IMR-90 (cell line): ENCODE measurements at places on chromosomes 1 and 21. TPM values are rescaled to one million over a fixed set of nuclear protein-coding genes. Genes with fewer than 3 reads are reported as not detected.

CD1D gene
- not detected in 2 replicates for total RNA-seq

DNA sequence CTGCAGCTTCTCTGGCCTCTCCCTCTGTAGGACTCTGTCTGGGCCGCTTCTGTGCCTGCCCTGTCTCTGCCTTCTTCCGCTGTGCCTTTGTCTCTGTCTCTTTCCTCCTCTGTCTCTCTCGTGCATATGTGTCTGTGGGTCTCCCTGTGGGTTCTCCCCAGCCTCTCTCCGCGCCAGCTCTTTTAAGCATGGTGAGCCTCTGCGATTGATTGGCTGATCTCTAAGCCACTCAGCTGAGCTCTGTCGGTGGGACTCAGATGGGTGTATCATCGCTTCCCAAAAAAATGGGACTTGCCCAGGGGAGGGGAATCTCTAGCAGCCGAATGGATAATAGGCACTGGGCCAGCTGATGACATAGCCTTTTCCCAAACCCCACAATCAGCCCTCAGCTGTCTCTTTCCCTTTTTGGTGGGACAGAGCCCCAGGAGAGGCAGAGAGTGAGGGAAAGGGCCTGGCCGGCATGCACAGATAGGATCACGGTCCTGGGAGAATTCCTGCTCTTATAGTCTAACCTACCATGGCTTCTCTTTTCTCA lies at the start of gene ADAMTS4:
Gene ADAMTS4, minus strand, starts transcription at position 158 of the 535 bp plus-strand sequence. CDS start 427 bp downstream, outside the sequence.
- DNase-seq, result peak; percentile 76
- H3K27ac ChIP-seq, result peak within 1 kb of the TSS; percentile 2
- peaks cover 31% of the 10 kb centered on the region for H3K4me1 ChIP-seq
- H3K4me3 ChIP-seq, result no peak within 1 kb of the TSS

PDIK1L gene
- total RNA-seq, result 3.0 and 5.8 TPM in 2 replicates

FCAMR gene
- total RNA-seq, result not detected in 2 replicates

DNA sequence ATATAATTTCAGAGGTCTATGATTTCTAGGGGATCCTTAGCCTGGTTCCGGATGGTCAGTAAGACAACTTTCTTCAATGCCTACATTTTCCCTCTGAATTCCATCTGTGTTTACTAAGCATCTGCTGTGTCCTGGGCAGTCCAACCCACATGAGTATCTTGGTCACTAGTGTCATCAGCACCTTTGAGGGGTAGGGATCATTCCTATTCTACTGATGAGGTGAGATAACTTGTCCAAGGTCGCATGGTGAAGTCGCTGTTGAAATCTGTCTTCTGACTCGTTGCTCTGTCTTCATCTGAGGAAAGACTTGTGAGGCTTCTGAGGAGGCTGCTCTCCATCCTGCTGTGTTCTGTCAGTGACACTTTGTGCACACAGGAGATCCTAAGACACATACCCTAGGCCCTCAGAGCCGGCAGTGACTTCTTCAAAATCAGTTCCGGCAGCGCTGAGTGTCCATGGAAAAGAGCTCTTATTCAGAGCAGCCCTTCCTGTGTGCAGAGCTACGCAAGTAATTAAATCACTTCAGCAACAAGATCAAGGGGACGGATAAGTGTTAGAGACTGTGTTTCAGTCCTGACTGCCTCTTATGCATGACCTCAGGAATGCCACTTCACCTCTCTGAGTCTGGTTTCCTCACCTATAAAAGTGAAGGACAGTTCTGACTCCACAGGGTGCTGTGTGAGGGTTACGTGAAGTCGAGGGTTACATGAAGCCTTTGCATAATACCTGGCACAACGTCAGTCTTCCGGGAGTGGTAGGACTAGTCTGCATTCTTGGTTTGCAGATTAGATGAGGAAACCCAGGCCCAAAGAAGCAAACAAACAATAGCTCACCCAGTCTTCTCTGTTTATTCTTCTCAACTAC lies 28.4 kb downstream of the AK2 start:
- no peak for DNase-seq
- peaks cover 21% of the 10 kb centered on the region for H3K4me1 ChIP-seq
- H3K27me3 ChIP-seq, result no peaks in the 10 kb centered on the region
- H3K36me3 ChIP-seq, result peaks cover 30% of the 10 kb centered on the region
- H3K27ac ChIP-seq, result no peak overlapping the region
- H3K4me3 ChIP-seq, result no peak overlapping the region

DNA sequence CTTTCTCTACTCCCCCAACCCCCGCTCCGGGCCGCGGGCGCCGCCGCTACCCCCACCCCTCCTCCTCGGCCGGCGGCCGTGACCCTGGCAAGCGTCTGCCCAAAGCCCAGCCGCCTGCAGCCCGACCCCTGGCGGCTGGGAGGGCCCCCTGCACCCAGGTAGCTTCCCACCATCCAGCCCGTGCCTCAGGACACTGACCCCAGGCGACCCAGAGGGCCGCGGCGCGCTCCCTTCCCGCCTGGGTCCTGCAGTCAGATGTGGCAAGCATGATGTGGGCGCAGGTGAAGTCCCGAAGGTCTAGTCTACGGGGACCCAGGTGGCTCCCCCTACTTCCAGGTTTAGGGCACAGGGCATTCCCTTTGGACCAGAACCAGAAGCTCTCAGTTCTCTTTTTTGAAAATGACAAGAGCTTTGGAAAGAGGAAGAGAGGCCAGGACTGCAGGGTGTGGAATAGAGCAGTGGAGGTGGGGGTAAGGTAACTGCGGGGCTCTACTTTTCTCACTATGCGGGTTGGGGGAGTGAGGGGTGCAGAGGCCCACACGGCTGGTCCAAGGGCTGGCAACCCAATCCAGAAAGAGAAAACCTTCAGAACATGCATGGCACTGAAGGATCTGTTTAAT lies at the start of gene DENND4B:
Gene DENND4B, minus strand, starts transcription at position 97 of the 620 bp plus-strand sequence. CDS start 2,344 bp downstream, outside the sequence.
- DNase-seq, result peak; percentile 65
- peak within 1 kb of the TSS; percentile 98 for H3K4me3 ChIP-seq
- H3K27me3 ChIP-seq, result no peaks in the 10 kb centered on the region
- peaks cover 9% of the 10 kb centered on the region for H3K4me1 ChIP-seq
- H3K36me3 ChIP-seq, result peaks cover 39% of the 10 kb centered on the region; the same call in 1 of the 2 replicates
- H3K27ac ChIP-seq, result peak within 1 kb of the TSS; percentile 97

OR10Z1 gene
- total RNA-seq, result not detected in 2 replicates

FBXO42 gene
- 11.4 and 12.0 TPM in 2 replicates for total RNA-seq

HSD3B1 gene
- not detected in 2 replicates for total RNA-seq

CLDN17 gene
- not detected in 2 replicates for total RNA-seq

DNA sequence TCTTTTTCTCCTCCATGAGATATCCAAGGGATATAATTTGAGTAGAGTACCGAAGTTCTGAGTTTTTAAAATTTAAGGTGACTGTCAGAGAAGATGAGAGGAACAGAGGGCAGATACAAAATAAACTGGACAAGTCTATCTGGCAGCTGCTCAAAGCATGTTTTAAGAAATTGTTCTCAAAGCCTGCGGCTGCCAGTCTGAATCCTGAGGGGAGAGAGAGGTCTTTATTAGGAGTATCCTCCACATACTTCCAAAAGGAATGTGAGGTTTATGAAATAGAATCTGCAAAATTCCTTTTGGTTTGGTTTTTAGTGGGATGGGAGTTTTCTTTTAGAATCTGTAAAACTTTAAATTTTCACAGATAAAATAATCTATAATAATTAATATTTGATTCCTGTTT lies 41.3 kb downstream of the TTC13 start:
- H3K4me1 ChIP-seq, result peaks cover 7% of the 10 kb centered on the region
- H3K27ac ChIP-seq, result no peak overlapping the region; the same call in 1 of the 2 replicates
- H3K27me3 ChIP-seq, result no peaks in the 10 kb centered on the region
- no peak overlapping the region for H3K4me3 ChIP-seq
- no peaks in the 10 kb centered on the region for H3K36me3 ChIP-seq

A3GALT2 gene
- not detected in 2 replicates for total RNA-seq

GRCh38 chr1:53477651-53478501 lies 18.7 kb downstream of the DMRTB1 start:
- no peak overlapping the region for H3K27ac ChIP-seq

DNA sequence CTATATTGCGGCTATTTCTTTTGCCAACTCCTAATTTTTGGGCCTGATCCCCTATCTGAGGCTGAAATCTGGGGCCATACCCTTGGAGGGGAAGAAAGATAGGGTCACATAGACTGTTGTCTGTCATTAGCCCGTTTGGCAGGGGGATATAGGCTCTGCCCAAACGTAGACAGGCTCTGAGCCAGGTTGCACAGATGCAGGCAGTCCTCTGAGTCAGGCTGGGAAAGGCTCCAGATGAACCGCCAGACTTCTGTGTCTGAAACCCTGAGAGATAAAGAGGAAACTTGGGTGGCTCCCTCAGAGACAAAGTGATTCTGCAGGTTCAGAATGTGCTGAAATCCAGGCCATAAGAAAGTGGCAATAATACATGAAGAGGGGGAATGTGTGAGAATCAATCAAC lies 4.0 kb upstream of the CAP1 start:
- H3K27ac ChIP-seq, result no peak overlapping the region
- DNase-seq, result peak; percentile 87
- H3K4me3 ChIP-seq, result no peak overlapping the region
- H3K4me1 ChIP-seq, result peaks cover 5% of the 10 kb centered on the region
- no peaks in the 10 kb centered on the region for H3K27me3 ChIP-seq

RGS13 gene
- total RNA-seq, result not detected in 2 replicates

RNU1-1 gene
- total RNA-seq, result under 0.01 TPM in 2 replicates

GRCh38 chr1:14824314-14824915 lies 225.9 kb downstream of the KAZN start:
- H3K27me3 ChIP-seq, result peaks cover 3% of the 10 kb centered on the region; the same call in 1 of the 2 replicates

GRCh38 chr1:20491178-20491577 lies 5.2 kb upstream of the CAMK2N1 start:
- no peak overlapping the region for H3K4me3 ChIP-seq
- H3K27ac ChIP-seq, result no peak overlapping the region
- H3K36me3 ChIP-seq, result no peaks in the 10 kb centered on the region
- no peak for DNase-seq
- H3K27me3 ChIP-seq, result no peaks in the 10 kb centered on the region

PTGFR gene
- 5.4 and 8.6 TPM in 2 replicates for total RNA-seq

- DNase-seq, result no peak
- H3K4me1 ChIP-seq, result peaks cover 10% of the 10 kb centered on the region
- no peak overlapping the region for H3K4me3 ChIP-seq
These were observed 51.3 kb downstream of the CLIC4 start for GRCh38 chr1:24796524-24796923.

DNA sequence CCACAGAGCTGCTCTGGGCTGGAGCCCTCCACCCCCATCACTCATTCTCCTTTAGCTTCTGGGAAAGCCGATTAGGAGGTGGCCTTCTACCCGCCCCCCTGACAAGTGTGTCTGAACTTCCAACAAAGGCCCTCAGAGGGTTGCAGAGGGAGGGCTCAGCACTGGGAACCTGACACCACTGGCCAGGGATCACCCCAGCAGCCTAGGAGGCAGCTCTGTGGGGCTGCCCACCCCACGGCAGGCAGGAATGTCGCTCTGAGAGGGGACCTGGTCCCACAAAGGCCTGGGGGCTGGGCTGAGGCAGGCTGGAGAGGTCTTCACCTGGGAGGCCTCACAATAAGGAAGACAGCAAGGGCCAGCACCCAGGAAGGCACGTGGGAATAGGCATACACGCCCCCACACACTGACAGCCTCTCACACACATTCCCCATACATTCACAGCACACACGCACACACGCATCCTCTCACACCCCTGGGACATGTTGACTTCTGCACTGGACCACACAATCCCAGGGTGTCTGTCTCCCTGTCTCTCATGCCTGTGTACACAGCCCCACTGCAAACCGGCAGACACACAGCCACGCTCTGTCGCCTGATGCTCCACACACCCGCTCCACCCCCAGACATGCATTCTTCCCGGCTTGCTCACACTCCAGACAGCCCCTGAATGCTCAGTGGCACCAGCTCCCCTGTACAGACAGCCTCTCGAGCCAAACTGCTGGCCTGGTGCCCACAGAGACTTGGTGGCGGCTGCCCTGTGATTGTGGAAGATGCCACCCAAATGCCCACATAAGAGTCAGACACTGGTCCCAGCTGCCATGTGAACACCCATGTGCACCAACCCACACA lies 30.7 kb downstream of the DMBX1 start:
- H3K36me3 ChIP-seq, result no peaks in the 10 kb centered on the region
- H3K4me3 ChIP-seq, result no peak overlapping the region
- H3K27ac ChIP-seq, result no peak overlapping the region; the same call in 1 of the 2 replicates
- peak; percentile 75 for DNase-seq
- H3K4me1 ChIP-seq, result peaks cover 16% of the 10 kb centered on the region

ANKRD35 gene
- 0.90 and 1.1 TPM in 2 replicates for total RNA-seq

DNA sequence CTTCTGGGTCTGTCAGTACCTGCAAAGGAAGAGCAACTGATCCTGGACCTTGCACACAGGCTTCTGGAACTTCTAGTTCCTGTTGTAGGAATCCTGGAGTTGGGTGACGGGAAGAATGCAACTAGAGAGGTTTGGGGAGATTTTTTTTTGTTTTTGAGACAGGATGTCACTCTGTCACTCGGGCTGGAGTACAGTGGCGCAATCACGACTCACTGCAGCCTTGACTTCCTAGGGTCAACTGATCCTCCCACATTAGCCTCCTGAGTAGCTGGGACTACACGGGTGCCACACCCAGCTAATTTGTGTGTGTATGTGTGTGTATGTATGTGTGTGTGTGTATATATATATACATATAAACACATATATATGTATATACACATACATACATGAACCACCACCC lies 18.8 kb downstream of the ENTREP3 start:
- peaks cover 26% of the 10 kb centered on the region for H3K36me3 ChIP-seq
- DNase-seq, result no peak
- no peak overlapping the region for H3K27ac ChIP-seq
- H3K4me1 ChIP-seq, result peaks cover 8% of the 10 kb centered on the region
- no peaks in the 10 kb centered on the region for H3K27me3 ChIP-seq

DNA sequence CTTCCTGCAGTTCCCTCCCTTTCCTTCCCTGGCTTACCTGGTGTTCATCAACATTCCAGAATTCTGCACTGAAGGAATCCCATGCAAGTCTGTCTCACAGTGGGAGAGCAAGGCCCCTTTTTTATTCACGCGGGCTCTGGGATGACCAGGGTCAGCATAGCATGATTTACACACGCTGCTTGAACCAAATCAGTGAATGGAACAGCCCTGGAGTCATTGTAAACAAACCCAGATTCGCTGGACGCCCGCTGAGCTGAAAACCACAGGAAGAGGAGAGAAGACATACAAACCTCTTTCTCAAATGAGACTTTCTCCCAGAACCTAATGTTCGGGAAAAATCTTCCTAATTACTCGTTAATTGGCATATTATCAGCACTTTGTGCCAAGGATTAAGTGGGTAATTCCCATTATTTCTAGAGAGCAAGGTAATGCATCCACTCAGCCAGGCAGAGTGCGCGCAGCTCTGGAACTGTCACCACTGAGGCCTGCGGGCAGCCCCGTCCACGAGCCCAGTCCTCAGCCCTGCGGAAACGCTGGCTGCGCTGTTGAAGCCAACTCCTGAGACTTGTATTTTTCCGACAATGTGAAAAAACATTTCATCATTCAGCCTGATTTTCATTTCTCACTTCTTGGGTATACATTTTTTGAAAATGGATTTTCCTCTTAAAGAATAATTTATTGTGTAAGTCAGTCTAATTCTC lies 140.0 kb downstream of the ETS2 start:
- peaks cover 12% of the 10 kb centered on the region for H3K4me1 ChIP-seq
- H3K36me3 ChIP-seq, result no peaks in the 10 kb centered on the region
- no peaks in the 10 kb centered on the region for H3K27me3 ChIP-seq
- peak; percentile 58 for DNase-seq
- H3K27ac ChIP-seq, result no peak overlapping the region

GRCh38 chr1:100362821-100363466 lies 10.6 kb downstream of the CDC14A start:
- H3K27ac ChIP-seq, result no peak overlapping the region
- H3K27me3 ChIP-seq, result no peaks in the 10 kb centered on the region
- DNase-seq, result no peak
- no peaks in the 10 kb centered on the region for H3K4me1 ChIP-seq
- H3K4me3 ChIP-seq, result no peak overlapping the region
- H3K36me3 ChIP-seq, result no peaks in the 10 kb centered on the region; the same call in 1 of the 2 replicates

S100A8 gene
- not detected in 2 replicates for total RNA-seq

PLEKHN1 gene
- 0.28 and 0.54 TPM in 2 replicates for total RNA-seq

HMCN1 gene
- total RNA-seq, result 7.8 and 11.7 TPM in 2 replicates

TEX38 gene
- total RNA-seq, result not detected in 2 replicates

GNG12 gene
- total RNA-seq, result 132 and 233 TPM in 2 replicates

SPRR2G gene
- total RNA-seq, result not detected in 2 replicates

ILDR2 gene
- under 0.01 TPM in 2 replicates for total RNA-seq
